ENCODE measurements at places on chromosomes 3 and 15.
A peak's percentile ranks its signal among the peaks of the same experiment; 100 is the strongest.

DNA sequence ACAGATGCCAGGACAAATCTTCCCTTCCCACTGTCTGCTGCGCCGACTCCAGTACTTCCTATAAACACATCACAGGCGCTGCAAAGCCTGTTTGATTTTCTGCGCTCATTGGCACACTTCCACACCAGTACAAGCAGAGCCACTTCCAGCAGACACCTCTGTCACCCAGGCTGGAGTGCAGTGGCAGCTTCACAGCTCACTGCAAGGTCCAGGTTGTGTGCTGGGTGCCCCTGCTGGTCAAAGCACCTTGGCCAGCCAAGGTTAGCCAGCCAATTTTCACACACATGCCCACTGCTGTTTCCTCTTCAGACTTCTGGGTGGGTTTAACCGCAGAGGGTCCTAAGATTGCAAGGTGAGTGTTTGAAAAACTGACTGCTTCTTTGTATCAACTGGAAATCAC, 4.9 kb downstream of the CHDH start:
- no peak for DNase-seq

DNA sequence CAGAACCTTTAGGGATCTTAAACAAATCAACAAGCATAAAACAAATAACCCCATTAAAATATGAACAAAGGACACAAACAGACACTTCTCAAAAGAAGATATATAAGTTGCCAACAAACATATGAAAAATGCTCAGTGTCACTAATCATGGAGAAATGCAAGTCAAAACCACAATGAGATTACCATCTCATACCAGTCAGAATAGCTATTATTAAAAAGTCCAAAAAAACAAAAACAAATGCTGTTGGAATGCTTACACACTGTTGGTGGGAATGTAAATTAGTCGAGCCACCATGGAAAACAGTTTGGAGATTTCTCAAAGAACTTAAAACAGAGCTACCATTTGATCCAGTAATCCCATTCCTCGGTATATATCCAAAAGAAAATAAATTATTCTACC, 423.6 kb downstream of the OTOL1 start:
- no peak for DNase-seq

GRCh38 chr15:87959080-87959479, 297.5 kb downstream of the NTRK3 start:
- no peak for DNase-seq

- DNase-seq = no peak
These were observed 20.5 kb downstream of the ATP8B4 start for GRCh38 chr15:50098545-50098944.

GRCh38 chr3:16173283-16174025, 1.0 kb upstream of the GALNT15 start:
- DNase-seq = no peak

GRCh38 chr15:85034276-85034675, 52.6 kb downstream of the PDE8A start:
- DNase-seq = no peak

- DNase-seq = no peak
These were observed 50.7 kb downstream of the MAP6D1 start for GRCh38 chr3:183774631-183775030.

GRCh38 chr3:170599091-170599490, 13.2 kb upstream of the SLC7A14 start:
- DNase-seq = no peak

- no peak for DNase-seq
These were observed 393.1 kb downstream of the LPP start for GRCh38 chr3:188546835-188547670.

DNA sequence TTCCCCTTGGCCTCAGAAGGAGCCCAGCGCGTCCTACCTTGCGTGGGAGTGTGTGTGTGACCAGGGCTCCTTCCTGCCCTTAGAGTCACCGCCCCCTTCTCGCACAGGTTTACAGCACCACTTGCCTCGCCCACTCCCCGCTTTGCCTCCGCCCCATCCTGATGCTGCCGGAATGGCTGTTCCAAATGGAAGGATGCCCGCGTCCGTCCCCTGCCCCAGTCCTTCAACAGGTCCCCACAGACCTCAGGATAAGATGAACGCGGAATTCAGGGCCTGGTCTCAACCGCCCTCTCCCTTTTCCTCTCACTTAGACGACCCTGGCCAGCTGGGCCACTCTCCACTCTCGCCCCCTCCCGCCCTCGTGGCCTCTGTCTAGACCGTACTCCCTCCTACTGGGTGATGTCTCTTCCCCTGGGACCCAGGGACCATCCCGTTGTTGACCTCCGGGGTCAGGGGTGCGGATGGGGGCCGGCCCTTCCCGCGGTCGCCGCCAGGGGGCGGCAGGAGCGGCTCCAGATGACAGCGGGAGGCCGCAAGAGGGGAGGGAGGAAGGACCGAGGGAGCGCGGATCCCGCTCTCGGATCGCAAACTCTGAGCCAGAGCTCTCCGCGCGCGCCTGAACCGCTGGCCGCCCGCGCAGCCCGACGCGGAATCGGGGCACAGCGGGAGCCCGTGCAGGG, at the start of gene THSD4:
THSD4 (plus strand) TSS at position 585 of the 680 bp plus-strand sequence.
- peak; percentile 88 for DNase-seq

GRCh38 chr3:44045476-44046275, 196.0 kb upstream of the TOPAZ1 start:
- DNase-seq = peak; percentile 76

GRCh38 chr3:34837848-34838741, 801.2 kb upstream of the ARPP21 start:
- DNase-seq = no peak

GRCh38 chr15:77499087-77499760, 78.5 kb downstream of the HMG20A start:
- DNase-seq = no peak

GRCh38 chr3:6491768-6492167, 369.1 kb upstream of the GRM7 start:
- no peak for DNase-seq

- no peak for DNase-seq
These were observed 540.0 kb upstream of the ROBO1 start for GRCh38 chr3:80307844-80308243.

DNA sequence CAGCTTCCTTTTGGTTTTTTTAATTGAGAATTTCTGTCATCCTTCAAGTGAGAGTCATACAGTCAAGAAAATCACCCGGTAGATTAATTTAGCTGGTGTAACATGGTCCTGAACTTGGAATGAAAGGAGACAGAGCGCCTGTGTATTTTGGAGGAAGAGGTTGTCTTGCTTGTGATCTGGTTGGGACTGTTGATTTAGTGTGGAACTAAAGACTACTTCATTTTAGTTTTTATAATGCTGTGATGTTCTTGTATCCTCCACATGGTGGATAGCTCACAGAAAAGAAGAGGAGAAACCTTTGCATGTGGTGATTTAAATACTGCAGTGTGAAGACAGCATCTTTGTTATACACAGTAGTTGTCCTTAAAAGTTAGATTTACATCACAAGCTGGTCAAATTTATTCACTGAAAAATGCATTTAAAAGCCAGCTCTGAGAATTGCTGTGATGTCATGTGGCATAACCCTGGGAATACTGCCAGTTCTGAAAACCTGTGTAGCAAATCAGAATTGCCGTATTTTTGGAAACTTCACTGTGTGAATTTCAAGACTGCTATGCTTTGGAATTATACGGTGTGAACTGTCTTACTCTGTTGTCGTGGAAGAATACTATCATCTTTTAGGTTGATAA, 268.5 kb downstream of the PTPRG start:
- no peak for DNase-seq

- DNase-seq = no peak
These were observed 151.8 kb upstream of the TSC22D2 start for GRCh38 chr3:150256318-150256717.

DNA sequence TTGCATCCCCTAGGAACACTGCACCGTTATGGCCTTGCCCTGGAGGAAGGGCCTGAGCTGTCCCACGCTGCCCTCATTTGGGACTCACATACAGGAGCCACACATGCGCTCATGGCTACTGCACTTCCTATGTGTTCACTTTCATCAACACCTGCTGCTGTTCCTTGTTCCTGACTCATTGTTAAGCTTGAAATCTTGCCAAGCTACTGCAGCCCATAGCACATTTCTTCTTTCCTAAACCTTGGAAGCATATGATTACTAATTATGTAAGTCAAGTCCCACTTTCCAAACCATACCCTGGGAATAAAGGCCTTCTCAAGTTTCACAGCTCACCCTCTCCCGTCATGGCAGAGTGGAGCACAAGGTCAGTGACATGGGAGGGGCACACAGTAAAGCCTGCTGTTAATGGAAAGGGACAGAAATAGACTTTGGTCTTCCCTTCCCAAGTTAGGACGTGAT, 307.9 kb downstream of the CLSTN2 start:
- DNase-seq = no peak

- no peak for DNase-seq
These were observed 109.9 kb downstream of the PDCD6IP start for GRCh38 chr3:33908250-33908851.

- no peak for DNase-seq
These were observed 10.0 kb upstream of the MANF start for GRCh38 chr3:51375136-51375535.

DNA sequence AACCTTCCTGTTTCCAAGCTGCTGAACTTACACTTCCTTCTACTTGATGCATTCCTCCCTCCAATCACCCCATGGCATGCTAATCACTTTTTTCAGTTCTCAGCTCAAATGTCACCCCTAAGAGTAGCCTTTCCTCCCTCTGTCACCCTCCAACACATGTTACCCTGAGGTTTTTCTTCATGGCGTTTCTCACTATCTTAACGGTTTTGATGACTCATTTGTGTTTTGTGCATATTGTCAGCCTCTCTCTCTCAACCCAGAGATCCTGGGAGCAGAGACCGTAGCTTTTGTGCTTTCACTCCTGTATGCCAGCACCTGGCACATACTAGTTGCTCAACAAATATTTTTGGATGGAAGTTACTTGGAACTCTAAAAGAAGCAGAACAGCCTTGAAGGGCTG, 24.5 kb downstream of the LRRC3B start:
- no peak for DNase-seq

- DNase-seq = no peak
These were observed 127.2 kb upstream of the PLSCR5 start for GRCh38 chr3:146732325-146732724.

DNA sequence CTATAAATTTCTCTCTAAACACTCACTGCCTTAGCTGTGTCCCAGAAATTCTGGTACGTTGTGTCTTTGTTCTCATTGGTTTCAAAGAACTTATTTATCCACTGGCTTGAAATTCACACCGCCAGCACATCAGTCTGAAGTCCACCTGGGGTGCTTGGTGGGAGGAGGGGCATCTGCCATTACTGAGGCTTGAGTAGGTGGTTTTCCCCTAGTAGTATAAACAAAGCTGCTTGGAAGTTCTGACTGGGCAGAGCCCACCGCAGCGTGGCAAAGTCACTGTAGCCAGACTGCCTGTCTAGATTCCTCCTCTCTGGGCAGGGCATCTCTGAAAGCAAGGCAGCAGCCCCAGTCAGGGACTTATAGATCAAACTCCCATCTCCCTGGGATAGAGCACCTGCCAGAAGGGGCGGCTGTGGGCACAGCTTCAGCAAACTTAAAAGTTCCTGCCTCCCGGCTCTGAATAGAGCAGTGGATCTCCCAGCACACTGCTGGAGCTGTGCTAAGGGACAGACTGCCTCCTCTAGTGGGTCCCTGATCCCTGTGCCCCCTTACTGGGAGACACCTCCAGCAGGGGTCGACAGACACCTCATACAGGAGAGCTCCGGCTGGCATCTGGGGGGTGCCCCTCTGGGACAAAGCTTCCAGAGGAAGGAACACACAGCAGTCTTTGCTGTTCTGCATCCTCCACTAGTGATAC, 114.1 kb downstream of the SUCLG2 start:
- no peak for DNase-seq

- no peak for DNase-seq
These were observed 106.4 kb downstream of the EPHB1 start for GRCh38 chr3:134901461-134901860.

GRCh38 chr15:39304931-39305728, 275.7 kb upstream of the THBS1 start:
- DNase-seq = no peak

Data from GM10248 (cell line).